Mesothelial cell of epicardium (in vitro differentiated cells): ENCODE measurements at places on chromosomes 11 and 22. TPM values are rescaled to one million over a fixed set of nuclear protein-coding genes. Genes with fewer than 3 reads are reported as not detected.

- DNase-seq: no peak
These were observed 14.3 kb upstream of the TMEM184B start for GRCh38 chr22:38286915-38287669.

DNA sequence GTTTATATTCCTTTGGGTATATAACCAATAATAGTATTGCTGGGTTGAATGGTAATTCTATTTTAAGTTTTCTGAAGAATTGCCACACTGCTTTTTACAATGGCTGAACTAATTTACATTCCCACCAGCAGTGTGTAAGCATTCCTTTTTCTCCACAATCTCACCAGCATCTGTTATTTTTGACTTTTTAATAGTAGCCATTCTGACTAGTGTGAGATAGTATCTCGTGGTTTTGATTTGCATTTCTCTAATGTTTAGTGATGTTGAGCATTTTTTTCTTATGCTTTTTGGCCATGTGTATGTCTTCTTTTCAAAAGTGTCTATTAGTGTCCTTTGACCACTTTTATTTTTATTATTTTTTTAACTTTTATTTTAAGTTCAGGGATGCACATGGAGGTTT is 275.3 kb downstream of the METTL15 start:
- DNase-seq: no peak

DNA sequence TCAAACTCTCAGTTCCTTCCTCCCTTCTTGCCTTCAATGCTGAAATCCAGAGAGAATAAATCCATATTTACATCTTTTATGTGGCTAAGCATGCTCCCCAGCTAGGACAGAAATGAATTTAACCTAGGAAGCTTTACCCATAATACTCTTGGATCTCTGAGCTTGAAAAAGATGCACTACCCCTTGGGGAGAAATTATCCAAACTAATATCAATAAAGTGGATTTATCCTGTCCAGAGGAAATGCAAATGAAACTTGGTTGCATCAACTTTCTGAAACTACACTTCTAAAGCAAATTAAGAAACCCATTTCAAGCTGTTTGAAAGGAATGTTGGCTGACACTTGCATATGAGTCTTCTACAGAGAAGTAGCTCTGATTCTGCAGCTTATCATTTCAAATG is 347.9 kb downstream of the TTC28 start:
- DNase-seq: no peak

- no peak for DNase-seq
These were observed 3.4 kb downstream of the PAK1 start for GRCh38 chr11:77470504-77470903.

The APOL5 gene
- total RNA-seq: not detected in 3 replicates
